ENCODE measurements at places on chromosomes 1 and 21.
A peak's percentile ranks its signal among the peaks of the same experiment; 100 is the strongest.

DNA sequence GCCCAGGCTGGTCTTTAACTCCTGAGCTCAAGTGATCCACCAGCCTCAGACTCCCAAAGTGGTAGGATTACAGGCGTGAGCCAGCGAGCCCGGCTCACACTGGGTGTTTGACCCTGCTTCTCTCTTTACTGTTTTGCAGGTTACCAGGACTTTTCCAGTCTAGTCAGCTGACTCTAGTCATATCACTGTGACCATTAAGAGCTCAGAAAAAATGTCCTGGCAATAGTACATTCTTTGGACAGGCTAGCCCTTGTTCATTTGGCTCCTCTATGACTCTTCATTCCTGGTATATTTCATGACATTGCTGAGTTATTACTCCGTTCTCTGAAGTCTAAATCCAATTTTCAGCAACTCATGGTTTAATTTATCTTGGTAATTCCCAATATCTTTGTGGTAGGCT is 8.0 kb upstream of the CA6 start:
- DNase-seq = no peak

DNA sequence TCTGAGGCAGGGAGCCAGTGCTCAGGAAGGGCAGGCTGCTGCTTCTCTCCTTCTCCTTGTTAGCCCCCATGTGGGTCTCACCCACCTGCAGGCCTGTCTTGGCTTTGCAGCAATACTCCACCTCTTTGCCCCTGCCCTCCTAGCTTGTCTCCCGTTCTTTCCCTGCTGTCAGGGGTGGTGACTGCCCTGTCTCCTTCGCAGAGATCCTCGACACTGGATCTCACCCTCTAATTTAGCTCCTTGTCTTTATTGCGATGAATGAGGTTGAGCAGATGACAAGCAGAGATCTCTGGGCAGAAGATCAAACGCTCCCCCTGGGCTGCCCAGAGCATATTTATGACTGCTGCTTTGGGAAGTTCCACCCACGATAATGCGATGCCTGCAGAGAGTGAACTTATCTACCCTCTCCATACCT is 199.2 kb downstream of the ROR1 start:
- DNase-seq = no peak

GRCh38 chr1:28470146-28470545 is 35.7 kb upstream of the RCC1 start:
- DNase-seq = no peak

- no peak for DNase-seq
Observed at GRCh38 chr21:33039536-33039935, 13.8 kb downstream of the OLIG2 start.

- DNase-seq = peak; percentile 80
Observed at GRCh38 chr1:234613128-234613875, 3.3 kb upstream of the IRF2BP2 start.

- DNase-seq = no peak
Observed at GRCh38 chr1:162661336-162661735, 29.1 kb downstream of the DDR2 start.

GRCh38 chr1:199352351-199352750 is 675.2 kb upstream of the NR5A2 start:
- no peak for DNase-seq

GRCh38 chr1:42825036-42825851 is 8.0 kb upstream of the SVBP start:
- DNase-seq = peak; percentile 15
